Stimulated activated CD4-positive, alpha-beta T cell treated with anti-CD3 and anti-CD28 coated beads, TNF-alpha, amount 100 ng/mL, for 1 hour (primary cell): ENCODE measurements at places on chromosomes 7 and 10.

DNA sequence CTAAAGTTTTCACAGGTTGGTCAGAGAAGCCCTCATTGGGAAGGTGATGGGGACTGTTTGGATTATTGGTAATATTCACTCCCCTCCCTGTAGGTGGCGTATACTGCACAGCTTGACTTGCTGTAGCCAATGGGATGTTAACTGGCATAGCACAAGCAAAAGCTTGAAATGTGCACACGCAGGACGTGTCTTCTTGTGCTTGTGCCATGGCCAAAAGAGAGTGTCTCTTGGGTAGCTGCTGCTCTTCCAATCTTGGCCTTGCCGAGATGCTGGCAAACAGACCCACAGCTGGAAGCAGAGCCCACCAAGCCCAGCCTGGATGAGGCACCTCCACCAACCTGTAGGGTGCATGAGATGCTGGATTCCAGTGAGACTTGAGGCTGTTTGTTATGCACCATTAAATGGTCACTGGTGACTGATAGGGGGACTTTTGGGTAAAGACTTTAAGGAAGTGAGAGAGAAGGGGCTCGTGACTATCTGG lies 266.0 kb downstream of the GRID1 start:
- DNase-seq: no peak

GRCh38 chr10:35398355-35398754 lies 62.0 kb downstream of the CCNY start:
- DNase-seq: no peak

DNA sequence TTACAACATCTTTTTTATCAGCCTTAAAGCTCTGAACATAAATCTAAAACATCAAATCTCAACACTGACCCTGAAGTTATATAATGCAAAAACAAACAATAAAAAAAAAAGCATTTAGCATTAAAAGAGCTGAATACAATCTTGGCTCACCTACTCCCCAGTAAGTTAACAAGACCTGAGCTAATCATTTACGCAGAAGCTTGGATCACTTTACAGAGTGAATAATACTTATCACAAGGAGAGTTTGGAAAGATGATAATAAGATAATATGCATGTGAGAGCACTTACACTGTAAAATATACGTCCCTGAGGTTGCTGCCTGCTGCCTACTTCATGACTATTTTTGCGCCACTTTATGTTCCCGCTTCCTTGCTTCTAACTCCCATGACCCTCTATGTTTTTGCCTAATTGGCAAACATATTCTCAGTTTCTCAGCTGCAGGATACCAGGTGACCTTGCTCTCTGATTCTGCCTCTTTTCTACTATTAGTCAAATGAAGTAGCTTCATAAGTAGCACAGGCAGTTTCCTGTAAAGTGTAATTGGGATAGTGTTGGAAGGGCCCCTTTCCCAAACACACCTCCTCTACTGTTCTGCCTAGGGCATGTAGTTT lies 333.6 kb downstream of the LRRTM3 start:
- no peak for DNase-seq

DNA sequence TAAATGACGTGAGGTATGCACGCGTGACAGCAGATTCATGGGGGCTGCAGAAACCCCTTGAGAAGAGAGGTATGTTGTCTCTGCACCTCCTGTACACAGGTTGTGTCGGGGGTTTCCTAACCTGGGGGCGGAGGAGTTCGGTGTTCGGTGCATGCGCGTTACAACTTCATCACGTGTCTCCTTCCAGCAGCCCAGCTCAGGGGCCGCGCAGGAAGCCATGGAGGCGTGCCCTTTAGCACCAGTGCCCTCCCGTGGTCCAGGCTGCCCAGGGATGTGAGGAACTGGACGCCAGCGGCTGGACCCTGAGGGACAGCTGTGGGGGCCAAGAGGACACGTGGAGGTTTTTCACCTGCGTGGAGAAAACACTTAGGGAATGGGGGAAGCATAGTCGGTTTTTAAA lies 186.4 kb downstream of the EBF3 start:
- DNase-seq: no peak

DNA sequence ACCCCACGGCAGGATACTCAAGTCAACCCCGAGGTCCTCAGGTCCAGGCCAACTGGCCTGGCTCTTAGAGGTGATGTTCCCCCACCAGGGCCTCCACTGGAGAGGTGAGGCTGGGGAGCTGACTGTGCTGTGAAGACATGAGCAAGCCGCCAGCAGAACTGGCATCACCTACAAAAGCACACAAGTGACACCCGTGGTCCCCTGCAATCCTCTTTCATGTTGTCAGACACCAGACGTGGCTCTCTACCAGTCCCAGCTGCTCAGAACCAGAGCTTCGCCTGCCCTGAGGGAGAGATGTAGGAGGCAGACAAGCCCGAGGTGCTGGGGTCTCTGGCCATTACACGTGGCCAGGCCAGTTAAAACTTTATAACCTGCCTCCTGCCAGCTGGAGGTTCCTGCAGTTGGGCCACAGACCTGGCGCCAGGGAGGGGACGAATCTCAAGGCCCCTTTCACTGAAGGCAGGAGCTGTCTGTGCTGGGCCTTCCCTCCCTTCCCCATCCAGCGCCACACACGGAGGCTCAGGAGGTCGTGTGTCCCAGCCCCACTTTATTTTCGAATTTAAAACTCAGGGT lies 2.2 kb downstream of the COMTD1 start:
- DNase-seq: no peak

GRCh38 chr7:44983742-44984477 lies 5.1 kb upstream of the MYO1G start:
- DNase-seq: no peak

DNA sequence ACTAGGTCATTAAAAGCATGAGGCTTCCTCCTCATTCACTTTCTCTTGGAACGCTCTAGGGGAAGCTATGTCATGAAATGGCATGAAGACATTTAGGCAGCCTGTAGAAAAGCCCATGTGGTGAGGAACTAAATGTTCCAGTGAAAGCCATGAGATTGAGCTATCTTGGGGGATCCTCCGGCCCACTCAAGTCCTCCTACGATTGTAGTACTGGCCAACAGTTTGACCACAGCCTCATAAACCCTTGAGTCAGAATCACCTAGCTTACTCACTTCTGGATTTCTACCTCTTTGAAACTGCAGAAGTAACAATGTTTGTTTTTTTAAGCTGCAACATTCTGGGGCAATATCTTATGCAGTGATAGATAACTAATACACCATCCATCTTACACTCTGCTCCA lies 605.1 kb downstream of the SORCS1 start:
- DNase-seq: no peak

- no peak for DNase-seq
Measured at GRCh38 chr10:13743101-13743693, 156.4 kb downstream of the PRPF18 start.

DNA sequence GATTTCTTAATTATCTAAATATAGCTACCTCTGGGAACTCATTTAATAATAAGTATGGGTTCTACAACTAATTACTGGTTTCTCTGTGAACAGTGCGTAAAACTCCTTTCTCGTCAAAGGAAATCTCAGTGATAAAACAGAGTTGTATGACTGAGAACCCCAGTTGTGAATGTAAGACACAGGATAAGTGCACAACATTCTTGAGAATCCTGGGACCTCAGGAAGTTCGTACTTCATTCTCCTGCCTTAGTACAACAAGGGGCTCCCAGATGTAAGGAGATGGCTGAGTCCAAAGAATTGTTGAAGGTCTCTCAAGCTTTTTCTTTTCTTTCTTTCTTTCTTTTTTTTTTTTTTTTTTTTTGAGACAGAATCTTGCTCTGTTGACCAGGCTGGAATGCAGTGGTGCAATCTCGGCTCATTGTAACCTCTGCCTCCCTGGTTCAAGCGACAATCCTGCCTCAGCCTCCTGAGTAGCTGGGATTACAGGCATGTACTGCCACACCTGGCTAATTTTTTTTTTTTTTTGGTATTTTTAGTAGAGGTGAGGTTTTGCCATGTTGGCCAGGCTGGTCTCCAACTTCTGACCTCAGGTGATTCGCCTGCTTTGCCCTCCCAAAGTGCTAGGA lies 12.5 kb downstream of the DENND10 start:
- DNase-seq: no peak

DNA sequence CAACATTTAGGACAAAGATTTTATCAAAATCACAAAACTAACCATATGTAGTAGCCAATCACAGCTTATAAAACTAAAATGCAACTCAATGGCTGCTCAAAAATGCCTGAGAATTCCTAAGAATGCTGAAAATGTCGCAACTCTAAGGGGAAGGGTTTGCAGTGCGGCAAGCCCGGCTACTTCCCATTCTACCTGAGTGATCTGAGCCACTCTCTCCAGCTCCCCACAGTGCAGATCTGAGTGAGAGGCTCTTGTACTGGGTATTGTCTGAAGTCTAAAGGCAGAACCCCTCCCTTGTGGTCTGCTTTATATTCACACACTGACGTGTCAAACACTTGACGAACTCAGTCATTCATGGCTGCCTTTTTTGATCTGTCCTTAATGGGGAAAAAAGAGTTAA lies 28.9 kb downstream of the RAB11FIP2 start:
- no peak for DNase-seq

DNA sequence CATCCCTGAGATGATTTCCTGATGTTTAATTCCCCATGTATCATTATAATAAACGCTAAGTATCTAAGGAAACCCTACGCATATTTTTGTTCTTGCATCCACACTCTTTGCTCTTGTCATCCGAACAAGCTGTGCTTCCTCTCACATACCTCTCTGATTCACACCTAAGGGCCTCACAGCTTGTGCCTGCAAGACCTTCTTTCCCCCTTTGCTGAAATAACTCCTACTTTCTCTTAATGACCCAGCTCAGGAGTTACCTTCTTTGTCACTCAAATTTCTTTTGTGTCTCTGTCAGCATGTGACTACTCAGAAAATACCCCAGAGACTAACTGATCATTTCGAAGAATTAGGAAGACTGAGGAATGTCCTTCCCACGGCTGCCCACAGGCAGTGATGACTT lies 209.3 kb upstream of the IMMP2L start:
- no peak for DNase-seq

GRCh38 chr10:22518167-22518724 lies 172.9 kb downstream of the SPAG6 start:
- no peak for DNase-seq

GRCh38 chr7:36217211-36217960 lies 64.3 kb downstream of the EEPD1 start:
- no peak for DNase-seq
